NCI-H82 (cell line): ENCODE measurements at places on chromosomes 12 and 14.
A peak's percentile ranks its signal among the peaks of the same experiment; 100 is the strongest.

DNA sequence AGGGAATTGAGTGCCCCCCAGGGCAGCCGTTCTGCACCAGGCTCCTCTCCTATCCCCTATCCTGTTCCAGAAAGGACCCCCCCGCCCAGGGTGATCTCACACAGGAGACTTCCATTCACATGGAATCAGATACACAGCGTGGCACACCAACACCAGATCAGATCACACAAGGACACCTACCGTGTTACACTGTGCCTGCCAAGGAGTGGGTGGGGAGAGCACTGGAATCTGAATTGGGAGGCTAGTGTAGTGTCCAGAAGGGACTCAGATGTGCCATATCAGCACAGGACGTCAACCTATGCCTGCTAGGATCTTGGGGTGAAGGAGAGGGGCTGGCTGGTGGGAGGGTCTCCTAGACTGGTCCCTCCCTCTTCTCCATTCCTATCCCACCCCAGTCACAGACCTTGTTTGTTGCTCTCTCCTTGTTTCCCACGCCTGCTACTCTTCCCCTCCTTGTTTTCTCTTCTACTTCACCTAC is 2.3 kb downstream of the PTMS start:
- DNase-seq: peak; percentile 90

GRCh38 chr14:102194856-102195255 is 55.2 kb downstream of the WDR20 start:
- DNase-seq: no peak

DNA sequence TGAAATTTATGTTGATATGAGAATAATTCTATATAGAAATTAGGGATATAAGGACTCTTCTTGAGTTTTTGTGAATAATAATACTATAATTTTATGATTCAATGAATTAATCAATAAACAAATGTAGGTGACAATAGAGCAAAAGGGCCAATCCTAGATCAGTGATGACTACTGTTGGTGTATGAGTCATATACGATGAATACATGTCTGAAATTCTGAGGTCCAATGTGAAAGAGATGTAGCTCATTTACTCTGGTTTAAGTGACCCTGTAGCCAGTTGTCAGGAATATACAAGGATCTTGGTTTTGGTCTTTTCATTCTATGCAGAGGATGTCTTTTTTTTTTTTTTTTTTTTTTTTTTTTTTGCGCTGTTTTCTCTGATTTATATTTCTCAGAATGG is 72.1 kb upstream of the RTL1 start:
- no peak for DNase-seq

- DNase-seq: peak; percentile 35
Measured at GRCh38 chr14:67515386-67516079, 17.6 kb upstream of the PLEKHH1 start.

GRCh38 chr14:89013098-89013504 is 188.7 kb downstream of the TTC8 start:
- peak; percentile 70 for DNase-seq

GRCh38 chr12:13316587-13317246 is 120.2 kb downstream of the EMP1 start:
- no peak for DNase-seq

GRCh38 chr14:35509846-35510245 is 24.1 kb upstream of the INSM2 start:
- peak; percentile 39 for DNase-seq

DNA sequence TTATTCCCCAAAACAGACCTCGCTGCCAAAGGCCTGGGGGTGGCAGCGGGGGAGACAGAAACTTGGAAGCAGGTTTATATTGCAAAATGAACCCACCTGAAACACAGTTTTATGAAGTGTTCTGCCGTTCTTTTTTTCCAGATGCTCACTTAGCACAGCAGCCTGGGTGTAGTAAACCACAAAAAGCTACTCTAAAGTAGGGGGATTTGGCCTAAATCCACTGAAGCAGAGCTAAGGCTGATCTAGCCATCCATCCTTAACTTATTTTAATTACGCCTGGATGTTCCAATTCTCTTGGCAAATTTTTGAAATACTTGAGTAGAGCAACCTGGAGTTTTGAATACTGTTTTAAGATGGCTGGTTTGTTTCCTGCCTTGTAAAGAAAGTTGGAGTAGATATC is 121.2 kb downstream of the GPR135 start:
- no peak for DNase-seq

- no peak for DNase-seq
Measured at GRCh38 chr12:73656375-73656774, 881.3 kb upstream of the ATXN7L3B start.

DNA sequence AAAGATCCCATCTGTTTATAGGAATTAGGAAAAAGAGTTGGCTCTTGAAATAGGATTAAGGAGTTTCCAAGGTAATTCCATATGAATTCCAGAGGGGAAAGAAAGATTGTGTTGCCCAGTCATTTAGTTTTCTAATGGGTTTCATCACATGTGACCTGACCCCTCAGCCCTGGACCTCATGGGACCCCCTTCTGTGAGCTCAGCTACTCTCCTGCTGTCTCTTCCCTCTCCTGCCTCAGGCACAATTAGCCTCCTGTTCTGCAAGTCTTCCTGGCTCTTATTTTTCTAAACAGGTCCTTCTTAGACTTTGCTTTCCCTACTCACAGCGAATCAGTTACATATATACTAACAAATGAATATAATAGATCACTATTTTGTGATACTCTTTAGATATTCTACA is 237.7 kb downstream of the TRHDE start:
- peak; percentile 38 for DNase-seq

GRCh38 chr12:120640861-120641833 is 721 bp downstream of the CABP1 start:
- DNase-seq: peak; percentile 27

- DNase-seq: no peak
Measured at GRCh38 chr12:28563286-28563685, 373.0 kb downstream of the CCDC91 start.

GRCh38 chr14:95424529-95424928 is 91.9 kb downstream of the SYNE3 start:
- no peak for DNase-seq

GRCh38 chr12:53327435-53328042 is 6.1 kb upstream of the AAAS start:
- DNase-seq: peak; percentile 45

GRCh38 chr12:121925358-121925695 is 6.9 kb downstream of the CFAP251 start:
- no peak for DNase-seq

GRCh38 chr12:109763201-109763841 is 49.7 kb downstream of the FAM222A start:
- no peak for DNase-seq

GRCh38 chr12:123444092-123445026 is 7.9 kb upstream of the RILPL2 start:
- DNase-seq: no peak
